ENCODE measurements at places on chromosomes 1 and 21. TPM values are rescaled to one million over a fixed set of nuclear protein-coding genes. Genes with fewer than 3 reads are reported as not detected.

Gene COL11A1
- total RNA-seq, result not detected

- no peak overlapping the region for H3K4me3 ChIP-seq
- no peak overlapping the region for H3K27ac ChIP-seq
- H3K4me1 ChIP-seq, result peaks cover 13% of the 10 kb centered on the region
- H3K27me3 ChIP-seq, result no peaks in the 10 kb centered on the region
- no peaks in the 10 kb centered on the region for H3K36me3 ChIP-seq
These were observed 8.0 kb upstream of the PLCH2 start for GRCh38 chr1:2468041-2468472.

DNA sequence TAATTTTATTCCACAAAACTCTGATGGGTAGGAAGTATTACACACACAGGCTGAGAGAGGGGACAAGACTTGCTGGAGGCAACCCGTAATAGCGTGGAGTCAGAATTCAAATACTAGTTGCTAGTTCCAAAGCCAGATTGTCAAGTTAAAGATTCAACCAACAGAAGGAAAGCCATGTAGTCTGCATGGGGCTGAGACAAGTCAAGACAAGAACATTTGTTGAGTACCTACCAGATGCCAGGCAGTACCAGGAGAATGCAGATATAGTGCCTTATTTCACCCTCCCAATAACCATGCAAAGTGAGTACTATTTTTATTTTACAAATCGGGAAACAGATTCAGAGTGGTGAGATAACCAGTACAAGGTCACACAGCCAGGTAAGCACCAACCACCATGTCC is 110.4 kb upstream of the SPATA6 start:
- H3K27ac ChIP-seq, result no peak overlapping the region
- H3K27me3 ChIP-seq, result no peaks in the 10 kb centered on the region
- no peaks in the 10 kb centered on the region for H3K4me1 ChIP-seq
- no peak overlapping the region for H3K4me3 ChIP-seq
- DNase-seq, result no peak
- H3K36me3 ChIP-seq, result no peaks in the 10 kb centered on the region

DNA sequence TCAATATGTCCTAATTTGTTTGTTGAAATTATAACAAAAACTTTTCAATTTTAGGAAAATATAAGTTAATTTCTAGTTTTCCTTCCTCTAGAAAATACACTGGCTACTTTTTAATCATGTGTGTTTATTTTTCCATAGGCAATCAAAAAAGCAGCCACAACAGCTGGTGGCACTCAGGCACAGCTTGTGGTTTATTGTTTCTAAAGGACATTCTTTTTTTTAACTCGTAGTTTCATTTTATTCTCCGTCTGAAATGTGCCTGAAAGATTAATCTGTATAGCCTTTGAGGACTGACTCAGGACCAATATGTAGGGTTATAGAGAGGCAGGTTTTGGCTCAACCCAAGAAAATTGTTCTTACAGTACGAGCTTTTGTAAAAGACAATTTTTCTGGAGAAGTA is 20.7 kb upstream of the STX12 start:
- no peak overlapping the region for H3K4me3 ChIP-seq
- no peak overlapping the region for H3K27ac ChIP-seq
- no peak for DNase-seq
- no peaks in the 10 kb centered on the region for H3K4me1 ChIP-seq
- H3K27me3 ChIP-seq, result no peaks in the 10 kb centered on the region
- H3K36me3 ChIP-seq, result no peaks in the 10 kb centered on the region

Gene TIAM1
- total RNA-seq, result 98.2 TPM

All from naive thymus-derived CD4-positive, alpha-beta T cell (primary cell).